ENCODE measurements at places on chromosomes 12 and 14. TPM values are rescaled to one million over a fixed set of nuclear protein-coding genes. Genes with fewer than 3 reads are reported as not detected.

The CABP1 gene
- total RNA-seq, result not detected

The B4GALNT3 gene
- not detected for total RNA-seq

The LRP10 gene
- 116 TPM for total RNA-seq

The SLC8A3 gene
- 0.33 TPM for total RNA-seq

The CFAP251 gene
- 2.9 TPM for total RNA-seq

The PTPRQ gene
- not detected for total RNA-seq

The WNT5B gene
- total RNA-seq, result 0.33 TPM

The LRP1 gene
- 1.6 TPM for total RNA-seq

The MEG3 gene
- total RNA-seq, result 11.0 TPM

The COX8C gene
- not detected for total RNA-seq

The GSG1 gene
- not detected for total RNA-seq

The STXBP6 gene
- not detected for total RNA-seq

The TAC3 gene
- not detected for total RNA-seq

The APOF gene
- total RNA-seq, result not detected

The GZMB gene
- total RNA-seq, result not detected

The TPH2 gene
- total RNA-seq, result not detected

All from vein endothelial cell (primary cell).